DMS 273 treated with DMSO at 0.1 percent for 48 hours (cell line): ENCODE measurements at places on chromosomes 12 and 14.

GRCh38 chr14:23040100-23040499, 1.9 kb upstream of the PSMB11 start:
- DNase-seq: no peak

- no peak for DNase-seq
Observed at GRCh38 chr14:23514644-23514957, 37.0 kb downstream of the ZFHX2 start.

- DNase-seq: no peak
Observed at GRCh38 chr12:70246580-70246979, 3.3 kb downstream of the CNOT2 start.

DNA sequence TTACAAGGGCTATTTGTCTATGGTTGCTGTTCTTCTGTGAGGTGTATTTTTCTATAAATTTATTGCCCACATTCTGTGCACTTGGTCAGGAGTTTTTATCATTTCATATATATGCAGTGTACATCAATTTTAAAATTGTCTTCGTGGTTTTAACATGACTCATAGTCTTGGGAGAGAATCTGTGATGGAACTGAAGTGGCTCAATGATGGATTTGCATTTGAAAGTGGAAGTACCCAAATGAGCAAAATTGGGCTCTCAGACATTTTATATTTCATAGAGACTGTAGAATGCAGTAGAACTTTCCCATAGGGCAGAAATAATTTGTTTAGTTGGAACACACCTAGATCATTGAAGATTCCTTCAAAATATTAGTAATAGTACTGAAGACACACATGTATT, 1.9 kb upstream of the SCFD1 start:
- no peak for DNase-seq

GRCh38 chr14:57435923-57436322, 45.5 kb downstream of the NAA30 start:
- no peak for DNase-seq

DNA sequence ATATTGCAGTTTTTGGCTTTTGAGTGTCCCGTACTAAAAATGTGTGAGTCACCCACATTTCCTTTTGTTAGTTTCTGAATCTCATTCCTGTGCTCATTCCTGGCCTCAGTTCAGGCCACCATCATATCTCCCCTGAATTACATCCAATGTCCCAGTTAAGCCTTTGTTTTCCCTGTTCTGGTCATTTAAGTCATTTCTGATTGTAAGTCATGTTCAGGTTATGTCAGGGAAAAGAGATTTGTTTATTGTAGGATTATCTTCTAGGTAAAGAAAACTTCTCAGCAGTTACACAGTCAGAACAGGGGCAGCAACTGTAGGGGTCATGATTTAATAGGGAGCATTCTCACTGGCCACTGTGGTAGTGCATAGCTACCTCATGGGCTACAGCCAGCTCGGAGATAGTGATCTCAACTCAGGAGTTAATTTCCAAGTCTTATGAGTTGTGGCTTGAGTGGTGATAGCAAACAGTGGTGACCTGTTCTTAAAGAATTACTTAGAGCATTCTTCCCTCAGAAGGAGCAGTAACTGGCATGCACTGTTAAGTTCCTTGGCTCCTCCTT, 6.7 kb downstream of the DDX47 start:
- no peak for DNase-seq

DNA sequence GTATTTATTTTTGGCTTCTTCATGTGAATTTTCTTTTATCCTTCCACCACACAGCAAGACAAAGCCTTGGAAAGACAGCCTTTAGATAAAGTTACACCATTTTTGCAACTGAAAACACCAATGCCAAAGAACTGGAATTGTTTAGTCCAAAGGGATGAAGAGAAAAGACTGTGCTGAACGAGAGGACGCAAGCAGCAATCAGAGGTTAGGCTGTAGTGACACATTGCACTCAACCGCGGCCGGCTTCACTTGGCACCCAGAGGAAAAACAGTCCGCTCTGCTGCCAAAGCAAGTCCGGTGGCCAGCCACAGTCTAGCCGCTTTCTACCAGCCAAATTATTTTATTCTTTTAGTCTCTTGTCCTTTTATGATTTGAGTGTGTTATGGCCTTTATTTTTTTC, 49.1 kb upstream of the KCNJ8 start:
- DNase-seq: no peak

DNA sequence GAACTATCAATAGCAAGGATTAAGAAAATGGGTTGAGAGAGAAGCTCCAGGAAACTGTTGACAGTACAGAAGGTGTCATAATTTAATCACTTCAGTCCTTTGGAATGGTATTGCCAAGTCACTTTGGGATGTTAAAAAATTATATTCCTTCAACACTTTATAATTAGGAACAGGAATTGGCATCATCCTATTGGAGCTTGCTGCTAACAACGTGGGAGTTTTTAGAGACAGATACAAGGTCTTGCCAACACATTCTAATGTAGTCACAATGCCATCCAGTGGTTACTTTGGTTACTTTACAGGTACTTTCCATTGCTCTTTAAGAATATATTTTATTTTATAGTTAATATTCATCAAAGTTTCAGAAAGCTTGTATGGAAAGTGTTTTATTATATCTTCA, 310.1 kb downstream of the SYT1 start:
- DNase-seq: no peak

DNA sequence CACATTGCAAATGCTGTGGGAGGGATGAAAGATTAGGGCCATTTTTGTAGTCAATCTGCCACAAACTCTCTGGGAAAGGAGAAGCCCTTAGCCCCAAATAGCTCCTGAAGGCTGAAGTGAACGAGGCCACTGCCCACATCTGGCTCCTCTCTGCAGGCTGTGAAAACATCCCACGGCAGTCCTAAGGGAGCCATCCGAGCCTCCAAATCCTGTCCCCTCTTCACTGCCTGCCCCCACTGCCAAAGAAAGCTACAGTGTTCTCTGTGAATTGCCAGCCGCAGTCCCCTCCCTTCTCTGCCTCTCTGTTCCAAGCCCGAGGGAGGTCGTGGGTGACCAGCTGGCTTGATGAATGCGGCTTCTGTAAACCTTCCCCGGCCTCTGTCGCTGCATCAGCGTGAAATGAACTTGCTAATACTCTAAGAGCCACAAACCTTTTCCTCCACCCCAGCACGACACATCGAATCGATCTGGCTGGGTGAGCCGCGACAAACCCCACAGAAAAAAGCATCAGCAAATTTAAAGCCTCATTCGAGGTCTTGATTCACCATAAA, 180.7 kb upstream of the NRXN3 start:
- DNase-seq: no peak

DNA sequence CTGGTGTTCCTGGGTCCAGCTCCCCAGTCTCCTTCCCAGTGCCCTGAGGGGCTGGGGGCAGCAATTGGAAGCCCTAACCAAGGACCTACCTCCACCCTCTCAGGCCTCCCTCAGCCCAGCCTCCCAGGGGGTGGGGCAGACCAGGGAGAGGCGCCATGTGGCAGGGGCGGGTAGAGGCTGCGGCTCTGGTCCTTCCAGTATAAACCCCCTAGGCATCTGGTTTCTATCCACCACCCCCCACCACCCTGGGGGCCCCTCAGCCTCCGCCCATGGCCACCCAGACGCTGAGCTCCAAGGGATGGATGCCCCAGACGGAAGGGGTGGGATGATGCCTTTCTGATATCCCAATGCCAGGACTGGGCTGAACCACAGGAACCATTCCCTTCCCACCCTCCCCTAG, 2.8 kb upstream of the SP7 start:
- DNase-seq: no peak

DNA sequence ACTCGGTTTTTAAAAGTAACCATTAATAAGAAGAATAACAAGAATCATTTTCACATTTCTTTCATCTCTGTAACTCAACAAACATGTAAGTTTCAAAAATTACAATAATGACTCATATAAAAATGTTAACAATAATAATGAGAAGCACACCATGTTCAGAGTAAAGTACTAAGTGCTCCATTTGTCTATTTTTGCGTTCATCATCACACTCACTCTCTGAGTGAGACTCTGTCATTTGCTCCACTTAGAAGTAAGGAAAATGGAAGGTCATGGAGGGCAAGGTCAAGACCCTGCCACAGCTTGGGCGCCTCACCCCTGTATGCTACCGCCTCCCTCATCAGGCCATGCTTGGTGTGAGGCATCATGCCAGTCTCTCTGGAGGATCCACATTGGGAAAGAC, 129.9 kb downstream of the TMEM30B start:
- no peak for DNase-seq

- DNase-seq: no peak
Observed at GRCh38 chr12:122123051-122123760, 44.6 kb downstream of the MLXIP start.

GRCh38 chr14:82094829-82095345, 561.2 kb upstream of the SEL1L start:
- DNase-seq: no peak

DNA sequence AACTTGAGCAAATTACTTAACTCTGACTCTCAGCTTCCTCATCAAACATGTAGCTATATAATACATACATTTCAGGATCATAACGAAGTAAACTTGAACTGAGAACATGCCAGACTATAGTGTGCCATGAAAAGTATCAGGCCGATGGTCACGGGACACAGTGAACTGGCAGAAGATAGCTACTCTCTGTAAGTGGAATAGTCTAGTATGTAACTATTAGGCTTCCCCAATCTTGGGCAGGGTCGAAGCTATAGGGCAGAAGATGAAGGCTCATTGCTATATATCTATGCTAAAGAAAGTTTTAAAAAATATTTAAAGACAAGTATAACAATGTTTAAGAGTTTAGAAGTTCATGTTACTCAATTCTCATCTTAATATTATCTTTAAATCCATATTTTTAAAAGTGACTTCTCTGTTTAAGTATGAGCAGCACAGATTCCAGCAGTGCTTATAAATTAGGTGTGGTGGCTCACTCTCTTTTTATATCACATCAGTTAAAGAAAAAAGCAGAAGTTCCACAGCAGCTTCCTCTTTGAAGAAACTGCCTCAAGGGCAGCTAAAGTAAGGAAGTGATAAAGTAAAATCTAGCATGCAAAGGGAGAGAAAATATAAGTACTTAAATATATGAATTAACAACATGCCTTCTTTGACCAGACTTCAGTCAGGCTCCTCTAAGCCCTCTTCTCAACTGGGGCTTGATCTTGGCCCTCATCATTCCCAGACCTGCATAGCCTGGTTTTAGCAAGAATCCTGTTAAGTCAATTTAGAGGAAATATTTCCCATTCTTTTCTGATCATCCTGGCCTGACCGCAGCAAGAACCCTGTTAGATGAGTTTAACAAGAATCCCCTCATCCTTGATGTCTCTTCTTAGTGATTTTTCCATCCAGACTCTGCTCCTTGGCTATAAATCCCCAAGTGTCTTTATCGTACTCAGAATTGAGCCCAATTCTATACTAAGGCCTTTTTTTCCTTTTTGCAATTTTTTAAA, 8.4 kb upstream of the GLIPR1 start:
- no peak for DNase-seq

GRCh38 chr12:2376908-2377657, 324.3 kb downstream of the CACNA1C start:
- peak; percentile 36 for DNase-seq

GRCh38 chr14:53054457-53054856, 98.7 kb downstream of the DDHD1 start:
- no peak for DNase-seq

DNA sequence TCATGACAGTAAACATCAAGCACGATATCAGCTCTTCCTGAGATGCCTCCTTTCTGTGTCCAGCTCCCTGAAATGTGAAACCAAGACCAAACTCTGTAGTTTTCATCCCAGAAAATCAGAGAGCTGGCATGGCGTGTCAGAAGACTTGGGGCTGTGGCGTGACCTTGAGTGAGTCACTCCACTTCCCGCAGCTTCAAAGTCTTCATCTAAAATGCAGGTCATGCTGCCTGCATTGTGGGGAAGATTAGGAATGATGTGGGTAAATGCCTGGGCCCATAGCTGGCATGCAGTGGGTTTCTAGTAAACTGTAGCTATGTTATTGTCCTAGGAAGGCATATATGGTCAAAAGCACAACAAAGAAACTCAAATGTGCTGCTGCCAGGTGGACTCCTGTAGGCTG, 28.8 kb downstream of the OAS2 start:
- DNase-seq: no peak

GRCh38 chr12:123929946-123930583, 42.6 kb downstream of the CCDC92 start:
- no peak for DNase-seq

DNA sequence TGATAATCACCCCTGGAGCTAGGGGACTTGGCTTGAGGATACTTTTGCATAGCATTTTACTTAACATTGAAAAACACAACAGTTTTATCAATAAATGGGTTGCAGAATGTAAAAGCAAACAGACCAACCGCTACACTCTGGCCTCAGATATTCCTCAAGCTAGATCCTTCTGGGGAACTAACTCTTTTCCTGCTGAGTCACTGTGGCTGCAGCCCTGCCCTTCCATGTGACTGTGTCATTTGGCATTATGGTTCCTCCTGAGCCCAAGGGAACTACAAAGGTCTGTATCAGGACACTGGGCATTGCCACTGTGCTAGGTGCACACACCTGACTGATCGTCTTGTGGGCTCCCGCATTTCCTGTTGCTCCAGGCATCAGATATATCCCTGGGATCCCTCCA, 56.6 kb downstream of the TTC9 start:
- DNase-seq: no peak

DNA sequence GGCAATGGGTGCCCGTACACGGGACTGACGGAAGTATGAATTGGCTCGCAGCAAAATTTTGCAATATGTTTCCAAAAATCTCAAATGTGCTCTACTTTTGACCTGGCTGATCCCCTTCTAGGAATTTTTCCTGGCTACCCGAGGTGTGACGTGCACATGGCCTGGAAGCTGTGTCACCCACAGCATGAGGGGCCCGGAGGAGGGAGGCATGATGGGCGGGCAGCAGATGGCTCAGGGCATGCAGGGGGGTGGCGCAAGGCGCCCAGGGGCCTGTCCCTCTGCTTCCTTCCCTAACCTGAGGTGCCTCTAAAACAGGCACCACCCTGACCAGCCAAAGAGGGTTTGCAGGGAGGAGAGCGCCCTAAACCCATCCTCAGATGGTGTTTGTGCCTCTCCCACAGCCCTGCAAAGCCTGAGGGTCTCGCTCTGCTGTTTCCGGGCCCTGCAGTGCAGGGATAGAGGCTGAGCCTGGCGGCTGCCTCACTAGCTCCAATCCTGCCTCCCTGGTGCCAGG, 6.7 kb downstream of the GPR132 start:
- DNase-seq: no peak

- DNase-seq: no peak
Observed at GRCh38 chr12:90899456-90900182, 55.4 kb downstream of the CCER1 start.

DNA sequence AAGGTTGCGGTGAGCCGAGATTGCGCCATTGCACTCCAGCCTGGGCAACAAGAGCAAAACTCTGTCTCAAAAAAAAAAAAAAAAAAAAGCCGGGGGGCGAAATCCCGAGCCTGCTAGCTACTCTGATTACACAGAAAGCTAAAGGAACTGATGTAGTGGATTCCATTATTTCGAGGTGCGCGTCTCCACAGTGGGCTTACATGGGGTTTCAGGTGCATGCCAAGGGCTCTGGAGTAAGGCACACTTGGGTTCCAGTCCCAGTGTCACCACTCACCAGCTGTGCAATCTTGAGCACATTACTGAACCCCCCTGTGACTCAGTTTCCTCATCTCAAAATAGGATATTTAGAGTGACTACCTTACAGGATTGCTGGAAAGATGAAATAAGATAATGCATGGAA, 1.7 kb upstream of the RAB15 start:
- DNase-seq: no peak
